ENCODE measurements at places on chromosomes 5 and 9. TPM values are rescaled to one million over a fixed set of nuclear protein-coding genes. Genes with fewer than 3 reads are reported as not detected.

SLC22A4 gene
- total RNA-seq = 0.26 TPM

GRCh38 chr5:136251502-136252169 is 58.7 kb upstream of the SMIM32 start:
- DNase-seq = no peak

DDX4 gene
- not detected for total RNA-seq

DNA sequence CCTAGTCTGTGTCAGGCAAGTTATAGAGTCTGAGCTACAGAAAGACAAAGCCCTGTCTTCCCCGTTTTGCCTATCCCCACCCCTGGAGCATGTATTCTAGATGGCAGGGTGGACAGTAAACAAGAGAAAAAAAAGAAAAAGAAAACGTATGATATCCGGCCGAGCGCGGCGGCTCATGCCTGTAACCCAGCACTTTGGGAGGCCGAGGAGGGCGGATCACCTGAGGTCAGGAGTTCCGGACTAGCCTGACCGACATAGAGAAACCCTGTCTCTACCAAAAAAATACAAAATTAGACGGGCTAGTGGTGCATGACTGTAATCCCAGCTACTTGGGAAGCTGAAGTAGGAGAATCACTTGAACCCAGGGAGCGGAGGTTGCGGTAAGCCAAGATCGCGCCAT is 523.0 kb upstream of the CDH9 start:
- no peak for DNase-seq

SHROOM1 gene
- 61.2 TPM for total RNA-seq

DNA sequence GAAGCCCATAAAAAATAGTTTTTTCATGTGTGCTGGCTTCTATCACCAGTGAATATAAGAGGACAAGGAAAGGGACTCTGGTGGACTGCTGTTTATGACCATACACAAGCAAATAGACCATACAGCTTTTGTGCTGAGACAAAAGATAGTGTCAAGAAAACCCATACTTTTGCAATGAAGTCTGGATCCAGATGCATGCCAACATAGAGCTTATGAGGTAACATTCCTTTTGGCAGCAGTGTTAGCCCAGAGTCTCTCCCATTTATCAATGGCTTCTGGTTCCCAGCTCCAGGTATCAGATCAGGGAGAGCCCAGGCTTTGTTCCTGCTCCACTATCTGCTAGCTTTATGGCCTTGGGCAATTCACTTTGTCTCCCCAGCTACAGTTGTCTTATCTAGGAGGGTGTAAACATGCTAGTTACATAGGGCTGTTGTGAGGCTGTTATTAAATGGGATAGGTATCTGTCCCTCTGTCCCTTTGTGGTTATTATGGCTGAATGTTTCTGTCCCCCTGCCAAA is 55.6 kb downstream of the CCDC192 start:
- no peak for DNase-seq

GRCh38 chr5:115394531-115394930 is 98.1 kb upstream of the CCDC112 start:
- no peak for DNase-seq

IFNK gene
- total RNA-seq = not detected

- DNase-seq = no peak
Measured at GRCh38 chr9:129875181-129875611, 39.9 kb downstream of the USP20 start.

ARID3C gene
- total RNA-seq = not detected

GRCh38 chr9:101397746-101398067 is 711 bp downstream of the MRPL50 start:
- no peak for DNase-seq

- DNase-seq = peak; percentile 50
Measured at GRCh38 chr9:82031538-82032280, 43.1 kb downstream of the SPATA31D1 start.

DNA sequence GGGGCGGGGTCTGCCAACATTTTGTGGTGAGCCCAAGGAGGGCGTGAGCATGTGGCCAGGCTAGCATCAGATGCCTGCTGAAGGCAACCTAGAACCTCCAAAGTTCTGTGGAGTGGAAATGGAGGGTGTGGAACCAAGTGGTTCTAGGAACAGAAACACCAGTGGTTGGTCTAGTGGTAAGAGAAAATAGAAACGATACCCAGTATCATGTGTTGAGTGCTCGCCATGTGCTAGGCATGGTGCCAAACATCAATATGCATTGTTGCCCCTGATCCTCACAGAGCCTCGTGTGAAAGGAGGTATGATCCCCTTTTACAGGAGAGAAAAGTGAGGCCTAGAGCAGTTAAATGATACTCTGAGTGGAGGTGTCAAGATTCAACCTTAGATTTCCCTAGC is 31.5 kb upstream of the MVB12B start:
- DNase-seq = no peak

GRCh38 chr5:146173597-146173996 is 8.9 kb downstream of the LARS1 start:
- no peak for DNase-seq

GRCh38 chr5:113474100-113474728 is 14.0 kb downstream of the MCC start:
- DNase-seq = no peak

DNA sequence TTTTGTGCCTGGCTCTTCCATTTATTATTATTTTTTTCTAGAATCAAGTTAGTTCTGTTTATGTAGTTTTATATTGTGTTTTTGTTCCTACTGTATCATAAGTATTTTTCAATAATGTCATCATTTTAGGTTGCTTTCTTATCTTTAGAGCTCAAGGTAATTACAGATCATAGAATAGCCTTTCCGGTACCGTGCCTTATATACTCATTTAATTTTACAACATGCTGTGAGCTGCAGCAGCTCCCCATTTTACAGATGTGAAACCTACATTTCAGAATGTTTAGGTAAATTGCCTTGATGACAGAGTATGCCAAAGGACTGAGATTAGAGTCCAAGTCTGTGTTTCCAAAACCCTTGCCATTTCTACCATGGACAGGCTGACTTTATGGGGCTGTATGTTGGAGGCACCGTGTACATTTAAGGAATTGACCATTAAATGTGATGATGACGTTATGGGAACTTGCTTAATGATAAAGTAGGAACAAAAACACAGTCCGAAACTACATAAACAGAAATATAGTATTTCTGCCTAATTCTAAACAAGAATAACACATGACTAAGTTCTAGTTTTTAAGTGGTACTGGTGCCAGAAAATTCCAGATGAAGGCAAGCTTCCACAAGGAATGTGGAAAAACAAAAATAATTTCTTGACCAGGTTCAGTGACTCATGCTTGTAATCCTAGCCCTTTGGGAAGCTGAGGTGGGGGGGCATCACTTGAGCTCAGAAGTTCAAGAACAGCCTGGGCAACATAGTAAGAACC is 97.7 kb downstream of the IQGAP2 start:
- DNase-seq = no peak

DNA sequence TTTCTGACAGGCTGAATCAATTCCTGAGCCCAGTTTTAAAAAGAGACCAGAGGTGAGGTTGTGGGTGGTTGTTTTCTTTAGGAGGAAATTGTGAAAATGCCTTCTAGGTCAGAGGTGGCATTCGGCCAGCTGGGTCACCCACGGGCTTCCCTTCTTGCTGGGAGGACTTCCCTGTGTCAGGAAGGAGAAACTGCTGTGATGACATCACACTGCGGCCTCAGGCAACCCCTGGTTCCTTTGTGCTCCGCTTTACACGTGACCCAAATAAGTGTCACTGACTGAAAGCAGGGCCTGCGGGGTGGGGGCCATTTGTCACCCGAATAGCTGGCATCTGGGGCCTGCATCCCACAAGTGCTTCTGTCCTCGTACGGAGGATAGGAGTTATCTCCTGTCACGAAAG is 39.7 kb downstream of the FABP6 start:
- peak; percentile 39 for DNase-seq

GRCh38 chr9:104088416-104088815 is 5.7 kb upstream of the SMC2 start:
- no peak for DNase-seq

DNA sequence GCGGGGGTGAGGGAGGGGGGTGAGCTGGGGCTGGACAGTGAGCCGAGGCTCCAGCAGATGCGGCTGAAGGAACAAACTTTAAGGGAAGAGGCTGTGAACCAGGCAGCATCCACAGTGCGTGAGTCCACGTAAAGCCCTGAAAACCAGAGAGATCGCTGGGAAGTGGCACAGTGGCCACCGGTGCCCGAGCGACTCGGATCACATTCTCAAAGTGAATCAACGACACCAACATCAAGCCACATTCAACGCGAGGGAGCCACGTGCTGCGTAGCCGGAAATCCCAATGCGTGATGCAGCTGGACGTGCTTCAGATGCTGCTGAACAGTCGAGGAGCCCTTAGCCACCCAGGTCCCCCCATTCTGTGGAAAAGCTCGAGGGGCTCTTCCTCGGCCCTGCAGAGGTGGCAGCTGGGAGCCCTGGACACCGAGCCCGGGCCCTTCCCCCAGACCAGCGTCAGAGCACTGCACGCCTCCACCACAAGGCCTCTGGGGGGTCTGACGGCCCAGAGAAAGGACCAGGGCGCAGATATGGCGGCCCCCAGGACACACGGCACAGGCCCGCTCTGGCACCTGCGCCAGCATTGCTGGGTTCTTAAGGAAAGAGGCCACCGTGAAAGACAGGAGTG is 53.7 kb upstream of the EXOC3 start:
- DNase-seq = no peak

Data from HT-29 (cell line).